T1000 (cell line): ENCODE measurements at places on chromosomes 2 and 18.

DNA sequence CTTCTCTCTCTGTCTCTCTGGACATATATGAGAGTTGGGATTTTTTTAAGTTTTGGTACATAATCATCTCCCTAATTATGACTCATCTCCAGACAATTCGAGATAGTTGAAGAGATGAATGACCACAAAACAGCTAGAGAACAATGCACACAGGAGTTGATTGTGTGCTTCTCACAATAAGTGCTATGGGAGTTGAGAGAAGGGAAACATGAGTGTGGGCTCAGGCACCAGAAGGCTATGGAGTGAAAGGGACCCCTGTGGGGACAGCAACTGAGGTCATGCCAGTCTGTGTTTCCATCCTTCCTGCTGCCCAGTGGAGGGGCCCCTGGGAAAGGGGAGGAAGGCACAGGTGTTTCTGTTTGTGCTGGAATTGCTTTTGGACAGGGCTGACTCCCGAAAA is 6.5 kb upstream of the YWHAQ start:
- no peak for DNase-seq

- DNase-seq: no peak
Observed at GRCh38 chr2:164260506-164260905, 360.8 kb downstream of the GRB14 start.

DNA sequence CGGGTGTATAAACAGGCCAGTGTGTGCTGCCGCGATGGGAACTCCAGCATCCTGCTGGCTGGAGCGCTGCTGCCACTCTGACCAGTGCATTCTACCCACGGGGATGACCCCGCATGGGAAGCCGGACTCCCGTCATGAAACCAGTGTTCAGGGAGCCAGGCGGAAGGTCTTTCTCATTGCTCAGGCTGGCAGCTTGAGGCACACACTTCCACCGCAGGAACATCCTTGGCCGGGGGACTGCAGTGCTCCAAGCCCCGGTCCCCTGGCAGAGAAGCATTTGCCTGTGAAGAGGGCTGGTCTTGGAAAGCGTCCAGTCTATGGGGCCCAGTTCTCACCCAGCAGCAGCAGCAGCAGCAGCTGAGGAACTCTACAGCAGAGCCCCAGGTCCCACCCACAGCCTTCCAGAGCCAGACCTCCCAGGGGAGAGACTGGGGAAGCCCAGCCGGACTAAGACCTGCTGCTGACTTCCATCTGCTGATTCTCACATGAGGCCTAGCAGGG is 235.9 kb downstream of the KLHL29 start:
- DNase-seq: no peak

DNA sequence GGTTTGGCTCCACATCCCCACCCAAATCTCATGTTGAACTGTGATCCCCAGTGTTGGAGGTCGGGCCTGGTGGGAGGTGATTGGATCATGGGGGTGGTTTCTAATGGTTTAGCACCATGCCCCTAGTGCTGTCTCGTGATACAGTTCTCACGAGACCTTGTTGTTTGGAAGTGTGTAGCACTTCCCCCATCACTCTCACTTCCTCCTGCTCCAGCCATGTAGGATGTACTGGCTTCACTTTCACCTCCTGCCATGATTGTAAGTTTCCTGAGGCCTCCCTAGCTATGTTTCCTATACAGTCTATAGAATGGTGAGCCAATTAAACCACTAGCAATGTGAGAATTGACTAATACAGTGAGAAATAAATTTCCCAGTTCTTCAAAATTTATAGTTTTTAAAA is 325.9 kb downstream of the FSIP2 start:
- no peak for DNase-seq

GRCh38 chr2:74529357-74530238 is at the start of the genes AUP1 and HTRA2:
Gene AUP1, minus strand, starts transcription at chr2:74529706. Its CDS starts 77 bp downstream, at chr2:74529629.
Gene HTRA2, plus strand, starts transcription at chr2:74529933. Its CDS starts 74 bp downstream, at chr2:74530007.
- DNase-seq: peak; percentile 97

DNA sequence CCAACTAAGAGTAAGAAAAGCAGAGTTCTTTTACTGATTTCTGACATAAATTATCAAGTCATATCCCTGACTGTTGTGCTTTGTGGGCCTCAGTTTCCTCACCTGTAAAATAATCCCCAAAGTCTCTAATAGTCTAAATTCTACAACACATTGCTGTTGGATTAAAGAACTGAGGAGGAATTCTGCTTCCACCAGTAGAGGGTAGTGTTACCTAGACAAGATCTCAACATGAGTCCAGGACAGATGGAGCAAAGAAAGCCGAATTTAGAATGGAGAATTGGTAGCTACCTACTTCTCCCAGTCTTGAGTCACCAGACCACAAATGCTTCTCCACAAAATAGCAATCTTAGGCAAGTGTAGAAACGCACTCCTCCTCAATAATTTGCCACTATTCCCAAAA is 462.5 kb upstream of the FSHR start:
- no peak for DNase-seq

- DNase-seq: no peak
Observed at GRCh38 chr2:42048299-42049220, 739 bp downstream of the PKDCC start.

- no peak for DNase-seq
Observed at GRCh38 chr2:152189622-152190495, 14.3 kb upstream of the STAM2 start.

DNA sequence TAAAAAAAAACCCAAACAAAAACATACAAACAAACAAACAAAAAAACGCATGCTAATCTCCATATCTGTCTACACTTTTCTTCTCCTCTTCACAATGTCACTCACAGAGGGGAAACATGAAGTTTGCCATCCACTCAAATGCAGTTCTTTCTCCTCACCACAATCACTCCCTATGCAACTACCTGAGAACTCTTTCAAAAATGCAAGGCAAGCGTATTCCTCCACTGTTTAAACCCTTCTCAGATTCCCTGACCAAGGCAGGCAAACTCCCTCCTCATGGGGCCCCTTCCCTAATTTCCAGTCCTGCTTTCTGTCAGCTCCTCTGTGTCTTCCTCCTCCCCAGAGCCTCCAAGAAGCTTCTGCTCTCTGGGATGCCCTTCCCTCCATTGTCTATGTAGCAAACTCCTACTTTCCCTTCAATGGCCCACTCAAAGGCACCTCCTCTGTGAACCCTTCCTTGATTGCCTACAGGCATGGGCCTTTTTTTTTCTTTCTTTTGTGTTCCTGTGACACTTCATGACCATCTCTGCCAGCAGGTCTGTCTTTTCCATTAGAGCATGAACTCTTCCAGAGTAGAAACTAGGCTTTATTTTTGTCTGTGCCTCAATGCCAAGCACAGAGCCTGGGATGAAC is 143.8 kb upstream of the SLC1A4 start:
- no peak for DNase-seq

GRCh38 chr2:159034713-159035112 is 66.3 kb downstream of the TANC1 start:
- DNase-seq: no peak

DNA sequence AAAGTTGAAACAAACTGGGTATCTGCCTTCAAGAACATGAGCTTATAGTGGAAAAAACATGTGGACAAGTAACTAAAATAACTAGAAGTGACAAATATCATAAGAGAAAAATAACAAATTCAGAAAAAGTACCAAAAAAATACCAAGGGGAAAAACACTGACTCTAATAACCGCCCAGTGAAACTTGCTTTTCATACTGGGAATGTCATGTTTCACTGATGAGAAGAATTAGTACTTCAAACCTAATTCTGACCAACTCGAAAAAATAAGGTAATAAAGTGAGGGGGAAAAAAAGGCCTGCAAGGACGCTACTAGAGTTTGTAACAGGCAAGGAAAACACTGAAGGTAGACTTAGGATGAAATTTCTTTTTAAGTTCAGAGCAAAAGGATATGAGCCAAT is 83.6 kb downstream of the RTTN start:
- DNase-seq: no peak

DNA sequence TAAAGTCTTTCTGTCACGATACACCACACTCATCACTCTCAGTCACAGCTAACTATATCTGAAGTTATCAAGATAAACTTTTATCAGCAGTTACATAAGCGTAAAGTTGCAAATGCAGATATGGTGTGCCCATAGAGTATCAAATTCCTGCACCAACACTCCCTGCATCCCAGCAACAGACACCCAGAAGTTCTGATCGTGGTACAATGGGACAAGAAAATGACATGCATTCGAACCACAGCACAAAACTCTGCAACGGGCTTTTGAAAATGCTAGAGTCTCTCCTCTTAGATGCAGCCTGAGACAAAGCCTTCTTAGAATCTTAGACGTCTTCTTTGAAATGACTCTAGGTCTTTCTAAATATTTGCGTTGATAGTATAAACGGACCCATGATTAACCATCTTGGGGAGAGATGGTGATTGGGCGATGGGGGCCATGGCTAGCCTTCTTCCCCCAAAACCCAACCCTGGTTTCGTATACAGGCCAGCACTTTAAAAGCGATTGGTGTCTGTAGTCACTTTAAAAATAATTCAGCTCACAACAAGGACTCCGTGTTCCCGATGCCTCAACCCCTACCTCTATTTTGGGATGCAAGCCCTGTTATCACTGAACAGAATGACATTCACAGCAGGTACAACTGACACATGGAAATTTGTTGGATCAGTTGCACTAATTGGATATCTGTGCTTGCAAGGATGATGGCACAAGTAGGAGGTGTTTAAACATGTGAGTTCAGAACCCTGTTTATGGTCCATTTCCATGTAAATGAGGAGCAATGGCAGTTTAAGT is 286.6 kb downstream of the MYT1L start:
- DNase-seq: no peak

GRCh38 chr2:63742580-63742976 is 99.1 kb upstream of the UGP2 start:
- no peak for DNase-seq

DNA sequence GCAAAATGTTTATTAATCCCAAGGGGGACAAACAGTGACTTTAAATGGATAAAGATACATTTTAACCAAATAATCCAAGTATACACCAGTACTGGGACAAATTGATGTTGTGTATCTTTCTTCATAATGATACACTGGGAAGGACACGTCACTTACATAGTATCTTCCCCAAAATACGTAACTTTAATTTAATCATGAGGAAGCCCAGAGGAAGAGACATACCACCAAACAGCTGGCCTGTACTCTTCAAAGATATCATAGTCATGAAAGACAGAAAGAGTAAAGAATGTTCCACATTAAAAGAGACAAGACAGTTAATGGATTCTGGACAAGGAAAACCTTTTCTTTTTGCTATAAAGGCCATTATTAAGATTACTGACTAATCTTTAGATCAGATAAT is 37.1 kb downstream of the AGFG1 start:
- no peak for DNase-seq

- no peak for DNase-seq
Observed at GRCh38 chr2:159933727-159934049, 128.7 kb downstream of the PLA2R1 start.

DNA sequence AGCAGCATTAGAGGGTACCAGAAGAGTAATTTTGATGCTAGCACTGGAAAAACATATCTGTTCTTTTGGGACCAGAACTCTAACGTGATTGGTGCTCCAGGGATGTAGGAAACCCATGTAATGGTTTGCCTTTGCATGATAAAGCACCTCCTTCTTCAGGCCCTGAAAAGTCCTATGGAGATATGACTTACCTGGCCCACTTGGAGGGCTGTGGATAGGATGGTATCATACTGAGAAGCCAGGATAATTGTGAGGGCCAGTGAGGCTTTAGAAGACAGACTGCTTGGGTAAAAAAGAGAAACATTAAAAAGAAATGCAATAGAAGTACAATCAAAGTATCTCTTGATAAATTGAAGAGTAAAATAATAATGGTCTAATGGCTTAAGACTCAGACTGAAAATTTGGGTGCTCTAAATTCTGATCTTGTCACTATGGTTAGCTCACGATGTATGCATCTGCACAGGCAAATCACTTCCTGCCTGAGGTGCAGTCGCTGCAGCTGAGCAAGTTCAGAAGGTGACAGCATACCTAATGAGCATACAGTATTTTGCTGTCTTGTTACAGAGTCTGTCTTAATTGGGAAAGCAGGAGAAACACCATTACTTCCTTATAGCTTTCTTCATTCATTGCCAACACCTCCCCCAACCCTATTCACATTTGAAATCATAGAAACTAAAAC is 371.5 kb downstream of the NUP35 start:
- no peak for DNase-seq

DNA sequence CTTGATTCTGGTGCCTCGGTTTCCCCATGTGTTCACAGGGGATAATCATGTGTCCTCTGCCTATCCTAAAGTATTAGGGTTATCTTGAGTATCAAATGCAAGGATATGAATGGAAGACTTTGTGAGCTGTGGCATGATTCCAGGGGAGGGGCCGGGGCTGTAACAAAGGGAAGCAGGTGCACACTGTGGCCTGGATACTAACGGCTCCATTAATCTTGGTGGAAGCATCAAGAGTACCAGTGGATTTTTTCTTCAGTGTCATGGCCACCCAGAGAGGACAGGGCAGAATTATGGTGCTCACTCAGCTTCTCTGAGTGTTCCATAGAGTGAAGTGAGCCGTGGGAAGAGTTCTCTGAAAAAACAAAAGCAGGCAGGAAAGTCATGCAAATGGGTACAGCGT is 320.1 kb downstream of the ALK start:
- DNase-seq: no peak

DNA sequence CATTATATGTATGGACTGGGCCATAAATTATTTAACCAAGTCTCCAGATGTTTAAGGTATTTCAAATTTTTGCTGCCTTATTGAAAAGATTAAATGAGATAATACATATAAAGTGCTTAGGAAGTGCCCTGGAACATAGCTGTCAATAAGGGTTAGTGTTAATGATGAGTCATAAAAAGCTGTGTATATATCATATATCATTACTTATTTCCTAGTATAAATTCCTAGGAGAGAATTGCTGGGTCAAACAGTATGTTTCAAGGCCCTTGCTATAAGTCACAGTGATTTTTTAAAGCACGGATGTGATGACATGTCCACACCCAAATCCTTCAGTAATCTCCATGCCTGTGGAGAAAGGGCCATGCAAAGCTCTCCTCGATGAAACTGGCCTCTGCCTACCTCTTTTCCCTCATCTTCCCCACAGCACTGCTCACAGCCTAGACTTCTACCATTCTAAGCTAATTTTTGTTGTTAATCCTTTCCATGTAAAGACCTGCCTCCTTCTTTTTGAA is 8.5 kb downstream of the ZNF2 start:
- DNase-seq: no peak

- DNase-seq: no peak
Observed at GRCh38 chr2:26002632-26003310, 20.5 kb upstream of the KIF3C start.

DNA sequence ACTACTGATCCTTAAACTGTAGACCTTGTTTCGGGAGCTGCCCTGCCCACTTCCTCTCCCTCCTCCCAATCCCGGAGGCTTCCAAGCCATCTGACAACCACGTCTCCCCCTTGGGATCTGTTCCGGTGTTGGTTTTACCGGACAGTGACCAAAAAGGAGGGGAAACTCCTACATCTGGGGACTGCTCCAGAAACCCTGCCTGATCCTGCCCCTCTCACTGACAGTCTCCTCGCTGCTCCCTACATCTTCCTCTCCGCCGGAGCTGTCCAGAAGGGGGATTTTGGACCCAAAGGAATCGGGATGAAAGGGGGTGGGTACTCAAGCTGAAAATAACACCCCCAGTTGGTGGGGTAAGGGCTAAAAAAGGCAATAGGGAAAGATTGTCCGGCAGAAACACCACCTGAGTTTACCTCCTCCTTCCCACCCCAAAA is 1.5 kb downstream of the INO80D start:
- peak; percentile 25 for DNase-seq

- DNase-seq: no peak
Observed at GRCh38 chr2:58976375-58977071, 735.4 kb upstream of the FANCL start.
